ENCODE measurements at places on chromosomes 7 and 10.

DNA sequence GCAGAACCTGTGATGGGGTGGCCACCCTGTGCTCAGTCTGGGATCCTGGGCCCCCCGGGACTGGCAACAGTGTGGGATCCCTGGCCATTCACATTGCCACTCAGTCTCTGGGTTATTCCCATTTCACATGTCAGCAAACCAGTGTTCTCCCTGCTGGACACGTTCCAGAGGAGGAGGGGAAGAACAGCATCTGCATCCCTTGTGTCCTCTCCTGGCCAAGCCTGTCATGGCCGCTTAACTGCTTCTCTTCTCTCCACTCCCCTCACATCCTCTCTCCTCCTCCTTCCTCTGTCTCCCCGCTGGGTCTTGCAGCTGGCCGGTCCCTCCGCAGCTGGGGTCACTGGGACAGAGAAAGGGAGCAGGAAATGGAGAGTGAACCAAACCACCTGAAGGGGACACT lies 74.4 kb downstream of the C10orf105 start:
- DNase-seq = no peak

GRCh38 chr7:65239707-65240352 lies 133.8 kb upstream of the ZNF92 start:
- DNase-seq = peak; percentile 44

GRCh38 chr7:94289071-94289470 lies 105.6 kb upstream of the COL1A2 start:
- DNase-seq = peak; percentile 47

GRCh38 chr7:147980826-147981813 lies 609.4 kb upstream of the C7orf33 start:
- DNase-seq = no peak

GRCh38 chr7:46859963-46860475 lies 721.9 kb downstream of the TNS3 start:
- DNase-seq = no peak

GRCh38 chr7:70392877-70393435 lies 739.0 kb upstream of the GALNT17 start:
- no peak for DNase-seq

DNA sequence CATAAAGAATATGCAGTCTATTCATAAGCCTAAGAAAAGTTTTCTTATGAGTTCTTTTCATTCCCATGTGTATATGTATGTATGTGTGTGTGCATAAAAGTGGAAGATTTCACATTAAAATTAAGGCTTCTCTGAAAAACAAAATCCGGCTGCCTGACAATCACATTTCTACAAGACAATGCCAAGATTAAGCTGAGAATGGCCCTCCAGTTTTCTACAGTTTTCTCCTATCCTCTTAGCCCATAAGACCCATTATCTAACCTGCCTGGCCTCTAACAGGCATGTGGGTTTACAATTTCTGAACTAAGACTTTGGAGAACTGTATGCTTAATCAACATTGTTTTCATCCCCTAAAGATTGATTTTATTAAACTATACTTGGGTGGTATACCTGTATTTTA lies 446.0 kb upstream of the SEMA3A start:
- DNase-seq = no peak

DNA sequence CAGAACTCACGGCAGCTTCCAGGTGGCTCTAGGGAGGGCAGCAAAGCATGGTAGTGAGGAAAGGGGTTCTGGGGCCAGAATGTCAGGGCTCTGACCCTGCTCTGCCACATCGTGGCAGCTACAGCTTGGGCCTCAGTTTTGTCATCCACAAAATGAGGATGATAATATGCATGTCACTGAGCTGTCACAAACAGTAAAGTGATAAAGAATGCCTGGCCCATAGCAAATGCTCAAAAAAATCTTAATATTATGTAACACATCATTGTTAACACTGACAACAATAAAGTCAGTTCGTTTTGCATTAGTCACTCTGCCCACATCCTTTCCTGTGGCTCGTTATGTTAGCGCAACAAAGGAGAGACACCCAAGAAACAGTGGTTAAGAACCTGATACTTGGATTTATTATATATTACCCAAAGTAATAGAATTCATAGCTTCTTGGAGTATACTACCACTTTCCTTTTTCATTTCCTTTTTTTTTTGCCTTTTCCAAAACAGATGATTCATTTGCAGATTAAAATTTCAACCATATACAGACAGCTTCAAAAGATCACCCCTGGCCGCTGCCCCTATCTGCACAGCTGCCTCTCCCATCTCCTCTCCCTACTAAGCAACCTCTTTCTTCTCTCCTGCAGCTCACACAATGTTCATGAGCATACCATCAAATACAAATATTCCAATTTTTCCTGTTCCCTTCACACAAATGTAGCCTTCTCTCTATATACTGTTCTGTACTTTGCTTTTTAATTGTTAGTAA lies 45.5 kb upstream of the DDC start:
- no peak for DNase-seq

DNA sequence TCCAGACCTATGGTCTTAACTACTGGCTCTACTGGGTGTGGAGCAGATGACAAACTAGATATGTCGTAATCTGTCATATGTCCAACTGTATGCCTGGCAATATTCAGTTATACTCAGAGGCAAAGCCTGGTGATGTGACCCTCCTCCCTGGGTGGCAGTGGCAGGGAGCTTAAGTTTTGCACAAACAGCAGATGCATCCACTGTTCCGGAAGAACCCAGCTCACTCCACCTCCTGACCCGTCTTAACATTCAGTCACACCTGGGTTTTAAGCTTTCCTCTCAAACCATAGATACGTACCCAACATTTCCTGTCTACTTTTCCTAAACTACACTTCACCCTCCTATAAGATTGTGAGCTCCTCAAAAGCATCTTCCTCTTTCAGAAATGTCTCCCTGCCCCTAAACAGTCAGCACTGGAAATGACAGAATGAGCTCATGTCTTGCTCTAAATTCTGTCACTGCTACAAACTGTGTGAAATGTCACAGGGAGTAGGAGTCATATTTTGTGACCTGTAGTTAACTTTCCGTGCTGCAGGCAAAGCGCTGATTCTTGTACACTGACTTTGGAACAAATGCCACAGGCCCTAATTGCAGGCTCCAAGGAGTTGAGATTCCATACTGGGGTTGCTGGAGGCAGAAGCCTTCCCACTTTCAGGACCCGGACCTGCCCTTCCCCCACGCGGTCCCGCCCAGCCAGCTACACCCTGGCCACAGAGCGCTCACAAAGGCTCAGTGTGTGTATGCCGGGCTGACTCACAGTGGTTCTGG lies 23.9 kb downstream of the SCD start:
- peak; percentile 47 for DNase-seq

DNA sequence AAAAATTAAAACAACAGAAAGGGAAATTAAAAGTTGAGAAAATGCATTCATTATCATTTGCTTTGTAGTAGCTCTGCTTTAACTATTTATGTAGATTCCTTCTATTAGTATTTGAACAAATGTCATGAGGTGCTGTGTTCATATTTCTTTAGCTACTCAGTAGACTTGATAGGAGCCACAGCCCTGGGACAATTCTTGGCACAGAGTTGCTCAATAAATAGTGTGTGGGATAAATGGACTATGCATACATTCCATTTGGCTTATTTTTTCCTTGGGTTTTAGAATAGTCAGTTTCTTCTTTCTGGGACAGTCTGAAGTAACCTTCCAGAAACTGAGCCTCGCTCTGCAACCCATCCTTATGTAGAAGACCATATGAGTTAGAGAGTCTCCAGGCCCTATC lies 13.4 kb downstream of the RPP30 start:
- DNase-seq = no peak

GRCh38 chr10:100353770-100354485 lies 6.9 kb downstream of the SCD start:
- DNase-seq = no peak

DNA sequence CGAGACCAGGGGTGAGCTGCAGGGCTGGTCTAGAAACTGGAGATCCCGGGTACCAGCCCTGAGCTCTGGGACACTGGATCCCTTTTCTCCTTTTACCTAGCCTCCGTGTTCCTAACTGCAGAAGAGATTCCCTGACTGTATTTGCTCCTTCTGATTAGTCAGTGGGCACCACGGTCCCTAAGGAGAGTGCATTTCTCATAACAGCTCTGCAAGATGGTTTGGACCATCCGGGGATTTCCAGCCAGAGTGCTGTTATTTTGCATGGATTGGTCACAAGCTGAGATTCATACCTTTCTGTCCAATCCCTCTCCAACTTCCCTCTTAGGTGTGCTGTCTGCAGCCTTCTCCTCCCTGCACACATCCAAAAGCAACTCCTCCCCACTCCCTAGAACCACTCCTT lies 122.6 kb downstream of the MYL10 start:
- no peak for DNase-seq

- no peak for DNase-seq
Measured at GRCh38 chr10:89390476-89391225, 1.8 kb upstream of the IFIT1 start.

- DNase-seq = no peak
Measured at GRCh38 chr7:46864716-46865115, 717.2 kb downstream of the TNS3 start.

- DNase-seq = no peak
Measured at GRCh38 chr10:3873728-3874461, 88.9 kb upstream of the KLF6 start.

DNA sequence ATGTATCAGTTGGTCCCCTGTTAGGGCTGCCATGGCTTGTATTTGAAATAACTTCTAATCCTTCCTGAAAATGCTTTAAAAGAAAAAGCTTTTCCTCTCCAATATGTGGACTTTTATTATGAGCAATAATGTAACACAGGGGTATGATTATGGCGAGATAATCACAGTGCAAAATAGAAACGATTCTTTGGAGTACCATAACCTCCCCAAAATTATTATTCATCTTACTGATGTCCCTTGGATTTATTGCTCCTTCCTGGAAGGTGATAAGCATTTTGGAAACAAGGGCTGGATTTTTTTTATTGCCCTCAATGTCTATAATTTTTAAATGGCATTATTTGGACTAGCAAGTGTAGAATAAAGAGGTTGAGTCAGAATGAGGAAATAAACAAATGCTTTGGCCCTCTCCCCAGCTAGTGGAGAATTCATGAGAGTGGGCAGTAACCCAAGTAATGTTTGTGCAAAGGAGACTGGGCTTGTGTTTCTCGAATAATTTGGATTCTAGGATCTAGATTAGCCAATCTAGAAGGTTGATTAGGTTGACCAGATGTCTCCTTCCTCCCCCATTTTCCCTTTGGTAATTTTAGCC lies 403.9 kb upstream of the CELF2 start:
- no peak for DNase-seq

DNA sequence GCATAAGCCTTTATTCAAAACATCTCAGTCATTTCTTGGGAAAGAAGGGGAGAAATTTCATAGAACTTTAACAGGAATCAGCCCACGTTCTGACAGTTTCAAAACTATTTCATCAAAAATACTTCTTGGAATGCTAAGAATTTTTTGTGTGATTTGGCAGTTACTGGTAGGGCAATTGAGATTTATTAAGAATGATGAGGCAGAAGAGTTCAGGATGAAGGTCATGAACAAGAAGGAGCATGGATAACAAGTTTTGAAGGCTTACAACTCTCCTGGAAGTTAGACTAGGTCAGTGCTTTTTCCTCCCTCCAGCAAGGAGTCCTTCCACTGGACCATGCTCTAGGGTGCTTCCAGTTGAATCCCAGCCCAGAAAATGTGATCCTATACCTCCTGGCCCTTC lies 569.9 kb downstream of the ANKRD7 start:
- no peak for DNase-seq

DNA sequence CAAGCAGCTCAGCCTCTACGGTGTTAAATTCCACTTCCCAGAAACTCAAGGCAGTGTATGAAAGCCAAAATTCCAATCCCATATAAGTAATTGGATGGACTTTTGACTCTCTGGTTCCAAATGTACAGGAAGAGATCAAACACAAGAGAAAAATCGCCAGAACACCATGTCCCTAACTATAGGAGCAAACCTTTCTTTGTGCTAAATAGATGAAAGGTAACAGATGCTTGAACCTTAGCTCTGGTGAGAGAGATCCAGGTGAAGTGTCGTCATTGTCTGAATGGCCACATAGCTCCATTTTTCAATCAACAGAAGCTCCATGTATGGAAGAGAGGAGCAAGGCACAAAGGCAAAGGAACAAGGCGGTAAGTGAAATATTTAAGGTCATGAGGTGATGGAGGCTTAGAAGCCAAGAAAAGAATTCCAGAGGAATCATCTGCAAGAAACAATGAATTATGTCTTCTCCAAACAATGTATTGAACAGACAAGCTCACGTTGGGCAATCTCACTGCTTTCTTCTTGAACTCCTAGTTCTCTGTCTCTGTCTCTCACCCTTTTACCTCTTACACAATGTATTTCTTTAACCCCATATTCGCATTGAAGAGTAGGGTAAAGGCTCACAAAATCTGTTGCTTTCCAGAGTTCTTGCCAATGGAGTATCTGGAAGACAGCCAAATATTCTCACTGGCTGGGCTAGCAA lies 585.1 kb downstream of the GATA3 start:
- DNase-seq = no peak

DNA sequence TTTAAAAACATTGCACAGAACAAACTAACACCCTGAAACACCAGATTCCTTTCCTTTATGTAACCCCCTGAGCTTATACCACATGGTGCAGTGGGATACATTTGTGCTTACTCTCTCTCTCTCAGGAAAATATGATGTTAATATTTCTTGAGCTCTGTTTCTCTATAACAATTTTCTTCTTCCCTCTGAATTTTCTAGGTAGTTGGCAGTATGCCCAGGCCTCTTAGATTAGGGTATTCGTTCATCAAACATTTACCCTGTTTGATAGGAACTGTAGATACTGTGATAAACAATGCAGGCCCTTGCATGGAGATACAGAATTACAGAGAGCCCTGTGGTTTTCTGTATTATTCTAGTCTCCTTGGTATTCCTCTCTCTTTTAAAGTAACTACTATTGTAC lies 567.8 kb downstream of the IPMK start:
- DNase-seq = no peak

DNA sequence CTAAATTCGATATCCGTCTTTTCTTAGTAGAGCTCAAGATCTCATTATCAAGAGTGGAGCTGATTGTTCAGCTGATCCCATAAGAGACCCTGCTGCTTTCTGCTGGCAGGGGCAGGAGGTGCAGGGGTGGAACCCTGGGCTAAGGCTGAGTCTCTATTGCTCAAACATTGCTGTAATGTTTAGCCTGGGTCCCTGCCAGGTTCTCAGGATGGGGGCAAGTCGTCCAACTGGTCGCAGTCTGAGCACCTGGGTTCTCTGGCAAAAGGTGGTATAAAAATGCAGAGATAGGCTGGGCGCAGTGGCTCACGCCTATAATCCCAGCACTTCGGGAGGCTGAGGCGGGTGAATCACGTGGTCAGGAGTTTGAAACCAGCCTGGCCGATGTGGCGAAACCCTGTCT lies 62.0 kb upstream of the NRBF2 start:
- DNase-seq = no peak

DNA sequence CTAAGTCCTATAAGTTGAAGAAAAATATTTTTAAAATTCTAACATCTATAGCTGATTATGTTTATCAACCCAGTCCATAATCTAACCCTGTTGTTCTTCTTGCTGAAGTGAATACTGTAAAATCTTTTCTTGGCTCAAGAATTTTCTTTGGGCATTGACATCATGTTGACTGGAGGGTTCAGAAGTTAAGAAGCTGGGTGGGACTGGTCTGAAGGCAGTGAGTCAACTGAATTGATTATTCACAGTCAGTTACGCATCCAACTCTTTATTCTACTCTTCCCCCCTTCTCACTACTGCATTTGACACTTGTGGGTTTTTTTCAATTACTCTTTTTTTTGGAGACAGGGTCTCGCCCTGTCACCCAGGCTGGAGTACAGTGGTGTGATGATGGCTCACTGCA lies 31.0 kb downstream of the DENND2A start:
- DNase-seq = no peak
